Stimulated activated CD4-positive, alpha-beta T cell treated with anti-CD3 and anti-CD28 coated beads, Interleukin-15, amount 100 ng/mL, for 1 hour (primary cell): ENCODE measurements at places on chromosomes 16 and 17.

- DNase-seq: peak; percentile 84
These were observed at the start of gene ARMC7 for GRCh38 chr17:75109407-75110233. Gene ARMC7 (plus strand): TSS chr17:75109969. CDS start chr17:75110289, 320 bp downstream.

DNA sequence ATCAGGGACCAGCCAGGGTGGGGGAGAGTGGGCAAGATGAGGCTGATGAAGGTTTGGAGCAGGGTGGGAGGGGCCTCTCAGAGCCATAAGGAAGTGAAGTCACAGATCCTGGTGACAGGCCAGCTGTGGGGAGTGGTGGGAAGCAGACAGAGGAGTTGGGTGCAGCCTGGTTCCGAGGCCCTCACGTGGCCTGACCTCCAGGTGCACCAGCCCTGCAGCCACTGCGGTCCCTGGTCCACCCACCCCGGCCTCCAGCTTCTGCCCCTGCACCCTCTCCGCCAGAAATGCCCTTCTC, 3.9 kb upstream of the ZFPM1 start:
- DNase-seq: no peak

DNA sequence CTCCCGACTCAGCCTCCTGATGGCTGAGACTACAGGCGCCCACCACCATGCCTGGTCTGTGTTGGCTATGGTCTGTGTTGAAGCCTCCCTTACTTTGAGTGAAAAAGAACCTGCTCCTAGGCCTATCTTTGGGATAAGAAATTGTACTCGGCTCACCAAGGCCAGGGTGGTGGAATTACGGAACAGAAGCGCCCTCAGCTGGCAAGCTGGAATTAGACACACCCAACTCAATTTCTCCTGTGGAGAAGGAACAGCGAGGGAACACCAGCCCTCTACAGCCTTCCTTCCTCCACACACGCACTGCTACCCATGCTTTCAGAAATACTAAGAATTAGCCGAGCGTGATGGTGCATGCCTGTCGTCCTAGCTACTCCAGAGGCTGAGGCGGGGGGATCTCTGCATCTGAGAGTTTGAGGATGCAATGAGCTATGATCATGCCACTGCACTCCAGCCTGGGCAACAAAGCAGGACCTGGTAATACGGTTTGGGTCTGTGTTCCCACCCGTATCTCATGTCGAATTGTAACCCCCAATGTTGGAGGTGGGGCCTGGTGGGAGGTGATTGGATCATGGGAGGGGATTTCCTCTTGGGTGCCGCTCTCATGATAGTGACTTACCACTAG, 40.1 kb upstream of the RBBP6 start:
- DNase-seq: no peak

- DNase-seq: no peak
These were observed 89.2 kb upstream of the BRD7 start for GRCh38 chr16:50457979-50458491.

GRCh38 chr17:14202388-14203166, 34.1 kb downstream of the CDRT15 start:
- DNase-seq: no peak
